Skin of body (tissue), 3 donors: ENCODE measurements at places on chromosomes 3 and 15.

DNA sequence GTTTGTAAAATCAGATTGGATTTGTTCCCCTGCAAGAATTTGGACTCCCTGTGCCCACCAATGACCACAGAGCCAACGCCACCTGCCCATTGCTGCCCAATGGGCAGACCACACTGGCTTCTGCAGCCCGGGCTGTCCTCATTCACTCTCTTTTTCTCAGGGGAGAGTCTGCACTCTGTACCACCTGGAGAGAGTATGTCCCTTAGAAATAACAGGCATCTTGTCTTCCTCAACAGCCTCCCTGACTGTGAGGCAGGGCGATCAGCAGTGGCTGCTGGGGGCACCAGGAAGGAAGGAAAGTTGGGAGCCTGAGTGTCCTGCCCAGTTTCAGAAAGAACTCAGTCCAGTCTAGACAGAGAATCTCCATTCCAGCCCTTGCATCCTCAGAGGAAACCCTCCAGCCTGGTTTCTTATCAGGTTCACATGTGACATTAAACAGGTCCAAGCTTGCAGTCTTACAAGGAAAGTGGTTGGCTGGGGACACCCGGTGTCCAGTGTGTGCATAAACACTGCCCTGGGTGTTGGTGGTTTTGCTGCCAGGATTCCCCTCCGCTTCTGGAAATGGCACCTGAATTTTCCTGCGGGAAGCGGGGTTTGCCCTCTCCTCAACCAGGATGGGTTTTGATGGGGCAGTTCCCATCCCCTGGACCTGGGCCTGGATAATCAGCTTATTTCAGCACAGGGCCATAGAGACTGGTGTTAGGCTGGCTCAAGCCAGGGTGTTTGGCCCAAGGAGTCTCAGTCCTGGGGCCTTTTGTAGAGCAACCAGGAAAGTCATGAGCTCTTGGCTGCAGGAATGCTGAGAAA is 37.2 kb downstream of the SSUH2 start:
- peak; percentile 48 for DNase-seq

GRCh38 chr15:53022788-53023187 is 232.7 kb upstream of the ONECUT1 start:
- no peak for DNase-seq

GRCh38 chr15:40952301-40952900 is 870 bp upstream of the CHAC1 start:
- no peak for DNase-seq

DNA sequence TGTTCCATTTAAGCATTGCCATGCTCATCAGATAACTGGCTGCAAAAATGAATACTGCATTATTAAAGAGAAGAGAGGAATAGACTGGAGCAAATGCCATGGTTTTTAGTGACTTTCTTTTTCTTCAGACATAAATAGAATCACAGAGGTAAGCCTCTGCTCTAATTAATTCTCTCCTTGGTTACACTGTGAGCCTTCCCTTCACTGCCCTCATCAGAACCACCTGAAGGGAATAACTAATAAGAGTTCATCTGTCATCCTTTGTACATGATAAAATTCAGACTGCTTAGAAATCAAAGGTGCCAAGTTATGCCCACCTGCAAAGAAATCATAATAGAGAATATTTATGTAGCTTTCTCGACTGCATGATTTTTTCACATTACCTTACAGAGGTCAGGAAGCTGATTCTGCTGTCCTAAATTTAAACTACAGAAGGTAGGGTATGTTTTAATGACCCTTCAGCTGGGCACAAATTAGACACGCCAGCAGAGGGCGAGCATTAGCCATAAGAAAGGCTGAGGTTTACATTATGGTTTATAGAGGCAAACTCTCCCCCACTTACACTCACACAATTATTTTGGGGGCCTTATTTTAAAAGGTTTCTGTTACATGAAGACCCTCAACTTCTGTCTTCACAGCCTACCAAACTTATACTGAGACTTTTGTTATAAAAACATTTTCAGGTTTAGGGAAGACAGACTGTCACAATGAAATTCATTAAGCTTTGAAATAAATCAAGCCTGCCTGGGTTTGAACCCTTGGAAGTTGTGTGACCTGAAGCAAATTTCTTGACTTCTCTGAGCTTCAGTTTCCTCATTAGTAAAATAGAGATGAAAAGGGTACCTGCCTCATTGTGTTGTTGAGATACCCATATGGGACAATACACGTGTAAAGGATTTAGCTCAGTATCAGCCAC is 15.3 kb upstream of the UNC13C start:
- DNase-seq: no peak

DNA sequence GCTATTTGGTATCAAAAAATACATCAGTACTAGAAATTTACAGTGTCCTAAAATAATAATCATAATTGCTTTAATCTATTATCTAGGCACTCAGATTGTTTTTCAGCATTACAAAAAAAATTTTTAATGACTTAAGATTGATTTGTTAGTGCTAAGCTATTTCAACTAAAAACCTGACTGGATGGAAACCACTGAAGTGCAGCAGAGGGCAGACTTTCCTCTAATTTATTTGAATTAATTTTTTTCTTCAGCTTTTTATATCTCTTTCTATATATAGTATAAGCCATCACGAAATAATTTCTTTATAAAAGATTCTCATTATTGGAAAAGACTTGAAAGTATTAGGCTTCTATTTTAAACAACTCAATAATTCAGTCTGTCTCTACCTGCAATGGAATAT is 131.4 kb downstream of the IQCH start:
- DNase-seq: no peak

DNA sequence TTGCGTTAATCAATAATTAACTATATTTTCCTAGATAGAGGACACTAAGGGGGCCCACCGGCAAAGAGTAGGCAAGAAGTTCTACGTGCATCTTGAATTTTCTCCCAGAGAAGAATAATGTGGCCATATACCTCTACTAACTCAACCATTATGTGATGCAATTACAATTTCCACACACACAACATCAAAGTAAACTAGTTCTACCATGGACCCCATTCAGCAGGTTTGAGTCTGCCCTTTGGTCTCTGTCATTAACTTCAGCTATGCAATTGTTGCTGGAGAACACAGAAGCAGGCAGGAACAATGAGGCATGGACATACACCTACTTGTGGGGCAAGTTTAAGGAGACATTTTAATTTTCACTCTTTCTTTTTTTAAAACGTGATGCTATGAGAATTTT is 705.9 kb downstream of the PDCD6IP start:
- DNase-seq: no peak

- no peak for DNase-seq
These were observed 31.3 kb upstream of the RAB6B start for GRCh38 chr3:133926736-133927539.

GRCh38 chr3:97515076-97515475 is 249.5 kb upstream of the ARL6 start:
- no peak for DNase-seq

- DNase-seq: no peak
These were observed 917.6 kb downstream of the EPHA3 start for GRCh38 chr3:90025019-90025418.

- DNase-seq: no peak
These were observed 14.7 kb downstream of the IGSF11 start for GRCh38 chr3:119019767-119020518.

GRCh38 chr15:46170326-46170725 is 535.5 kb downstream of the SQOR start:
- DNase-seq: no peak

GRCh38 chr15:94412979-94413746 is 181.8 kb downstream of the MCTP2 start:
- DNase-seq: no peak

GRCh38 chr3:142225885-142226215 is 465 bp upstream of the GK5 start:
- DNase-seq: no peak

GRCh38 chr15:72820278-72820677 is 36.7 kb upstream of the ADPGK start:
- no peak for DNase-seq

GRCh38 chr3:7607676-7608075 is 746.8 kb downstream of the GRM7 start:
- no peak for DNase-seq

DNA sequence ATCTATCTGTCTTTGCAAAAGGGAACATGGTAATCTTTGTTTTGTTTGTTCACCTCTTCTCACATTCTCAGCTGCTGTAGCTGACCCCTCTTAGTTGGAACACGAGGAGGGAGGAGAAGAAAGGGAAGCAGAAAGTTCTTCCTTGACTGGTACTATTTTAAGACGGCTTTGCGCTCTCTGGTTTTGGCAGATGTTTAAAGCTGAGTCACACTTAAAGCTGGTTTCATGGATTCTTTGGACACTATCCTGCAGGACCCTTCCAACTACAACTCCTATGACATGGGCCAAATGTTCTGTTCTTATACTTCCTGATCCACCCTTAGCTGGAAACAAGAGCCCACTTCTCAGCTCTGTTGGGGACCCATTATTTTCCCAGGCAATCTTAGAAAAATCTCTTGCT is 40.6 kb upstream of the FXR1 start:
- no peak for DNase-seq

GRCh38 chr3:184874709-184875644 is 63.0 kb downstream of the VPS8 start:
- no peak for DNase-seq

DNA sequence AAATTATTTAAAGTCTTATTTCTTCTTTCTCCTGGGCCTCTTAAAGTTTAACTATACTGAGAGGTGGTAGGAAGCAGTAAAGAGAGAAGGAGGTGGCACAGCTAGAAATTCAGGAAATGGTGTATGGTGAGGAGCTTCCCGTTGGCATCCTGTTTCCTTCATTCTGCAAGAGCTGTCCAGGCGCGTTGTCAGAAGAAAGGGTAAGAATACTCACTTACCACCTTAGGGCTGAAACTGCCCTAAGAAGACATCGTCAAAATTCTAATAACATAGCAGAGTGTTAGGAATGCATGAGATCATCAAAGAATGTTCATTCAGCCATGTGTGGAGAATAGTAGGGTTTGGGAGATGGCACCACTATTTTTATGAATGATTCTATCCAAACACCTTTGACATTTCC is 699.6 kb downstream of the MCTP2 start:
- no peak for DNase-seq

DNA sequence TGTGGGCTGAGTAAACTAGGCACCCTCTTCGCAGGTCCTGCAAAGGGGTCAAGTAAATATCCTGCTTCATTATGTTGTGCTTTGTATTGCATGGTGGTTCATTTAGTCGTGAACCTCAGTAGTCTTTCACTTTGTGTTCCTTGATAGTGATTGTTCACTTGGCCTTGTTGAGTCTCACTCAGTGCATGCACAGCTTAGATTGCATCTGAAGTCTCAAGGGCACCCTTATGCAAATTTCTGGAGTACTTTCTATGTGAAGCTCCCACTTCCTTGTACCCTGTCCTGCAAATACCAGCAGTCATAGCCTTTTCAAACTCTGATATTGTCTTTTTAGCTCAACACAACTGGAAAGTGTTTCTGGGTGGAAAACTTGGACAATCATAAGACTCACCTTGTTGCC is 519.2 kb downstream of the NAALADL2 start:
- no peak for DNase-seq

GRCh38 chr3:148789906-148790305 is 37.7 kb upstream of the CPB1 start:
- DNase-seq: no peak

DNA sequence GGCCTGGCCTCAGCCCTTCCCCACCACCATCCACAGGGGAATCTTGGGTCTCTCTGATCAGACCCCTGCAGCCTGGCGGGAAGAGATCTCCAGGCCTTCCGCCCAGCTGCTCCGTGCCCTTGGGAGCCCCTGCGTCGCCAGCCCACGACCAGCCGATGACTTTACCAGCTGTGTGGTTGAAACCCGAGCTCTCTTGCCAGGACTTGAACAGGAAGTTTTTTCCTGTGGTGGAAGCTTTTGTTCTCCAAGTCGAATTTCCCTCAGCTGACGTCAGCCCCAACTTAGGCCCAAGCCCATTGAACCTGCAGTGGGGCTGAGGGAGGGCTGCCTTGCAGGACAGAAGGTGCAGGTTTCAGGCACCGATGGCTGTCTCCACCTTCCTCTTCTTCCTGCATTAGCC is 51.7 kb upstream of the SMAD3 start:
- peak; percentile 33 for DNase-seq

GRCh38 chr3:63872135-63872924 is 8.7 kb downstream of the ATXN7 start:
- DNase-seq: no peak

- no peak for DNase-seq
These were observed 62.6 kb downstream of the NME9 start for GRCh38 chr3:138267083-138267482.

DNA sequence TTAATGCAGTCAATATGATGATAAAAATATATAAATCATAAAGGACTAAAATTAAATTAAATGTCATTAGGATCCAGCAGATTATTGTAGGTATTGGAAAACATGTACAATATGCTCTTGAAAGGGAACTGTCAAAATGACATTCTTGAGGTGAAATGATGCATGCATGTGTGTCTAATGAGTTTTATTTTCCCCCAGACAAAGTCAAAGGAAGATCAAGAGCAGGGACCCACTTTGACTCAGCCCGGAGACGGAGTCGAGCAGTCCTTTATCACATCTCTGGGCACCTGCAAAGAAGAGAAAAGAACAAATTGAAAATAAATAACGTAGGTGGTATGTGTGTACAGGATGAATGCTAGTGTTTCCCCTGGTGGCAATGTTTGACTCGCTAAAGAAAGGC is 194.1 kb downstream of the KCNH8 start:
- no peak for DNase-seq

DNA sequence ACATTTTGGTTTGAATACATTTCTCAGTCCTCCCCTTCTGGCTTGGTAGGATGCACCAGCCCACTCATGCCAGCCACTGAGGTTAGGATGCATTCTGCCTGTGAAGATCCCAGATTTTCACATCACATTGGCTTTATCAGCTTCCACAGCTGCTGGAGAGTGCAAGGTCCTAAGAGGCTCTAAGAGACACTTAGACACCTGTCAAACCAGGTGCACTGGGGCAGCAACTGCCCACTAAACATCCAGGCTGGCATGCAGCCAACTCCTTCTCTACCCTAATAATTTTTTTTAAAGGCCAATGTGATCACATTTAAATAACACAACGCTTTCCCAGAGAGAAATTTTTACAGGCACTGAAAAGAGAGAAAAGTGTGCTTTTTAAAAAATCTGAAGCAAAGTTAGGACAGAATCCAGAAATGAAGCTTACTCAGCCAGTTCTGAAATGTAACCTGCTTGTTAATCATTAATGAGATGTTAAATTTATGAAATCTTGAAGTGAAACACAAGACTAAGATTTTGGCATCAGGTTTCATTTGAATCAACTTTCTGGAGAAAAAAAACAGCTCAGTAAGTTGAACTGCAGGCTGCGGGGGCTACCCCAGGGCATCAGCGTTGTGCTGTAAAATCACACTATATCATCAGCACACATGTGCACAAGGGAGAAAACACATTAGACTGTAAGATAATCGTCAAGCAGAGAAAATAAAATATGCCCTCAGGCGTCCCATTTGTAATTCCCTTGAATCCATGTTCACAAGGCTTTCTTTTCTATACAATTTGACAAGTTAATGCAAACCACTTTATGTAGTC is 312.9 kb downstream of the ZBBX start:
- no peak for DNase-seq

GRCh38 chr15:40128766-40129660 is 20.3 kb upstream of the BMF start:
- DNase-seq: no peak

DNA sequence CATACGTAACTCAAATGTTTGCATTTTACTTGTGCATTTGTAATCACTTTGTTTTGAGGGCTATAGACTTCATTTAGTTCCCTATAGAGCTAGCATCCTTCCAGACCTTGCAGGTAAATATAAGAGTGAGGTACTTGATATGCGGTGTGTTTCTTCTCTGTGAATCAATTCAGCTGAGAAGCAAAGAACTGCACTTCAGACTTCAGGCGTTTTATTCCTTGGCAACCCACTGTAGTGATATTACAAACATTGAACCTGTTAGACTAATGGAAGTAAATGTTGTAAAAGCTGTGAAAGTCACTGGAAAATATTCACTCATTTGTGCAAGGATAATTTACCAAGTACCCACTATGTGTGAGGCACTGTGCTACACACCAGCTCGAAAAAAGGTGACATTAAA is 94.1 kb upstream of the CHL1 start:
- DNase-seq: no peak
